ENCODE measurements at places on chromosomes 12 and 14.

GRCh38 chr12:66736931-66737330 lies 58.1 kb upstream of the GRIP1 start:
- DNase-seq: no peak

DNA sequence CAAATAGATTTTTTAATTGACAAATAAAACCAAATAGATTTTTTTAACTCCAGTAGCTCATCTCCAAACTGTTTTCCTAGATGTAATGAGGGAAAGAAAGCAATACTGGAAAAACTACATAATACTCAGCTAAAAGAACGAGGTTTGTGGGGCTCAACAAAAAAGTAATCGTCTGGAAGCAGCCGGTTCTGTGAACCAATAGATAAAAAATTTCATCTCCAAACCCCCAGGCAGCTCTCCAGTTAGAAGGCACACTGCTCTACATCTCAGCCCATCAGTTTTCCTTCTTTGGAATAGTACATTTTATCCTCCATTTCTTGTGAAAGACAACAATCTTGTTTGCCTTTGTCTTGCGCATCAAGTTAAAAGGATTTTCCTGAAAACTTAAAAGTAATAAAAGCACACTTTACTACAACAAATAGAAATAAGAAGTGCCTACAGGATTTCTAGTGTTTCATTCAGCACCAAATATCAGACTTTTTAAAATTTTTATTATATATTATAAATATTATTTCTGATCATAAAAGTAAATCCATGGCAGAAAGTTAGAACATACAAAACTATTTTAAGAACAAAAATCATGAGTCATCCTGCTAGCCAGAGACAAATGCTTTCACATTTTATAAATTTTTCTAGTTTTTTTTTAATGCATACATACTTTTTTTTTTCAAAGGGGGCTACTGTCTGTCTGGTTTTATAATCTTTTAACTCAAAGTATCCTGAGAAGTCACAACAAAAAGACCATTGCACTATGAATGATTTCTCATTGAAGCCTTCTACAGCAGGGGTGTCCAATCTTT lies 67.7 kb downstream of the EPS8 start:
- peak; percentile 58 for DNase-seq

GRCh38 chr12:52007158-52007921 lies 594 bp downstream of the TAMALIN start:
- DNase-seq: no peak

DNA sequence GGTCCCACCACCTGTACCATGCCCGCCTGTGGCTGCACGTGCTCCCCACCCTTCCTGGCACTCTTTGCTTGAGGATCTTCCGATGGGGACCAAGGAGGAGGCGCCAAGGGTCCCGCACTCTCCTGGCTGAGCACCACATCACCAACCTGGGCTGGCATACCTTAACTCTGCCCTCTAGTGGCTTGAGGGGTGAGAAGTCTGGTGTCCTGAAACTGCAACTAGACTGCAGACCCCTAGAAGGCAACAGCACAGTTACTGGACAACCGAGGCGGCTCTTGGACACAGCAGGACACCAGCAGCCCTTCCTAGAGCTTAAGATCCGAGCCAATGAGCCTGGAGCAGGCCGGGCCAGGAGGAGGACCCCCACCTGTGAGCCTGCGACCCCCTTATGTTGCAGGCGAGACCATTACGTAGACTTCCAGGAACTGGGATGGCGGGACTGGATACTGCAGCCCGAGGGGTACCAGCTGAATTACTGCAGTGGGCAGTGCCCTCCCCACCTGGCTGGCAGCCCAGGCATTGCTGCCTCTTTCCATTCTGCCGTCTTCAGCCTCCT lies 1.1 kb downstream of the INHBE start:
- DNase-seq: peak; percentile 28

All from fibroblast of the aortic adventitia (primary cell).